ENCODE measurements at places on chromosomes 6 and 20. TPM values are rescaled to one million over a fixed set of nuclear protein-coding genes. Genes with fewer than 3 reads are reported as not detected.

Gene TREM1
- not detected for total RNA-seq

Gene HLA-DRB5
- total RNA-seq = 27.9 TPM

Gene KCNQ2
- total RNA-seq = 0.12 TPM

Gene ZNF165
- total RNA-seq = 0.77 TPM

Gene SLC22A1
- 0.67 TPM for total RNA-seq

Gene TCP11
- not detected for total RNA-seq

Measured in activated CD4-positive, alpha-beta T cell treated with anti-CD3 and anti-CD28 coated beads, Interleukin-2, amount 10 ng/mL, durations not matched to agents 7 days and 5 days (primary cell).